Activated effector memory CD4-positive, alpha-beta T cell treated with anti-CD3 and anti-CD28 coated beads, Interleukin-2, amount 50 U/mL, for 16 hours (primary cell): ENCODE measurements at places on chromosomes 7 and 10.
A peak's percentile ranks its signal among the peaks of the same experiment; 100 is the strongest.

DNA sequence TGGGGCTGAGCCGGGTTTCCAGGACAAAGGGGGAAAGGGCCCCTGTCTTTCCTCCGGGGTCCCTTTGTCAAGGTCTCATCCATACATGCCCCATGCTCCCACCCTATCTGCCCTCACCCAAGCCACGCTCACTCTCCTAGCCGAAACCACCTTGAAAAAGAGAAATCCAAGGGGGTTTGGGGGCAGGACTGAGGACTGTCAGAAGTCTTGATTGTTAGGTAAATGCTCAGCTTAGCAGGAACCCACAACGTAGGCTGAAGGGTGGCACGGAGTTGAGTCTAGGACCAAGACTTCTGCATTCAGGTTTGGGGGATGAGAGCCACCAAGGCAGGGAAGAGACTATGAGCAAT is 719 bp upstream of the PGAM2 start:
- peak; percentile 60 for DNase-seq

DNA sequence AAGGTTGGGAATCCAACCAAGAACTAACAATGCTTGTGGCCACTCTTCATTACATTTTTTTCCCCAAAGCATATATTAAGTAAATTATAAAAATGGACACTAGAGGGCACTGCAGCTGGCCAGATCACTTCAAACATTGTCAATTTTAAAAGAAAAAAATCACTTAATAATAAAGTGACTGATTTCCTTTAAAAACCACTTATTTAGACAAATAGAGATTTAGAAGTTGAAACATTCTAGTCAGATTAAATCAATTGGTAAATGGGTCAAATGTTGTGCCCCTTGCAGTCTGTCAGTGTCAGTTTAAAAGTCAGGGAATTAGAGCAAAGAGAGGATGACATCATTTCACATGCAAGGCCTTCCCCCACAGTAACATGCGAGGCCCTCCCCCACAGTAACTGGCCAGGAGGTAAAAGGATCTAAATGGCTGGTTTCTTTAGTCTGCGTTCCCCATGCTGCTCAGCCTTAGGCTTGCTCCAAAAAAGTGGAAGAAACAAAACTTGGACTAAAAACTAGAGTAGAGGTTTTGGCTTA is 177.9 kb downstream of the SKAP2 start:
- no peak for DNase-seq

DNA sequence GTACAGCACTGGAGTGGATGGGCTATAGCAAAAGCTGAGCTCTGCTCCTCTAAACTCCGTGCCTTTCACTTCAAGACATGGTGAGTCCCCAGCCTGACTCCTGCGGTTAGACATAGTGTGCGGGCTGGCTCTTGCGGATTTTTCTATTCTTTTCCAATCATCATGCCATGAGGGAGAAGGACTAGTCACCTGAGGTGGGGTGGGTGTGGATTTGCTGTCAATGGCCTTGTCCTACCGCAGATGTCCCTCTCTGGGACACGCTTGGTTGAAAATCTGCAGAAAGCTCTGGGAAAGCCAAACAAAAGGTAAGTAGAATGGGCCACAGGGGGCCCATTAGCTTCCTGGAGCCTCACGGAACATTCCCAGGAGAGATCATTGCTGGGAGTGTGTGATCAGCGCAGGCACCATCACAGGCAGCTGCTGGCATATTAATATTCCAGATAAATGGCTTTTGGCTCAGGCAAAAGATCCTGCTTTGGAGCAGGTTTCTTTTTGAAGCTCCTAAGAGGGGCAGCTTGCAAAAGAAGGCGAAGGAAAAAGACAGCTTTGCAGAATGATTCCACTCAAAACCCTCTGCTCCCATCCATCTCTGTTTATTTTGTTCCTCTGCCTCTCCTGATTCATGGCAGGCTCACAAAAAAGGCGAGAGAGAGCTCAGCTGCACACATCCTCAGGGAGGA is 509.0 kb upstream of the ZMIZ1 start:
- DNase-seq = no peak

- no peak for DNase-seq
Measured at GRCh38 chr10:126459032-126459831, 71.0 kb upstream of the ADAM12 start.

GRCh38 chr10:126147866-126148587 is 240.2 kb downstream of the ADAM12 start:
- DNase-seq = no peak

DNA sequence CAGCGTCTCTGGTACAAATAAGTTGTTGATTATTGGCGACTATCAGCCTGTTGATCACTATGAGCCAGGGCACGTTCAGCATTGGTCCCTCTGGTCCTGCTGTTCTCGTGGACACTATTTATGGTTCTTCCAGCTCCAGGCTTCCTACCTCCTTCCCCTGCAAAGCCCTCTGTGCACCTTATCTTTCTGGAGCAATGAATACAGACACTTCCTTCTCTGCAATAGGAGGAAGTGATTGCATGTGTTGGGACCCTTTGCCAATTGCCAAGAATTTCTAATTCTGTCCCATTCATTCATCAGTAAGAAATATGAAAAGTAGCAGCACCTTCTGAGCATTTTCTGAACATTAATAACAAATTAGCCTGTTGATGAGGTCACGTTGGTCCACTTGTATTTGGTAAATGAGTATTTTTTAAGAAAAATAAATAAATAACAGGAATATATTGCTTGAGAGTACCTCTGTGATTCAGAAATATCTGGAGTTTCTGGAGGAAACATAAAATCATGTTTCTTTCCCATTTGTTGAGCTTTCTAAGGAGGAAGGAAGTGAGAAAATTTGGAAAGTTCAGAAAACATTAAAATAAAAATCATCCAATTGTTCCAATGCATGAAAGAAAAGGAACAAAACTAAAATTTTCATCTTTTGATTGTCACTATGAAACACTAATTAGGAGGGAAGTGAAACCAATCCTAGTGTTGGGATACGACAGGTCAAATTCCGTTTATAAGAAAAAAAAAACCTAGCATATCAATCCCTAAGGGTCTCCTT is 259.1 kb upstream of the KLF6 start:
- DNase-seq = no peak

- no peak for DNase-seq
Measured at GRCh38 chr7:2758673-2759616, 70.9 kb downstream of the AMZ1 start.

GRCh38 chr10:62545160-62546066 is 171.2 kb downstream of the ZNF365 start:
- DNase-seq = no peak

- no peak for DNase-seq
Measured at GRCh38 chr10:45817130-45817859, 30.0 kb downstream of the AGAP4 start.

- no peak for DNase-seq
Measured at GRCh38 chr10:119616882-119617570, 20.3 kb upstream of the TIAL1 start.

- peak; percentile 60 for DNase-seq
Measured at GRCh38 chr10:1240341-1240775, 184.2 kb downstream of the WDR37 start.

DNA sequence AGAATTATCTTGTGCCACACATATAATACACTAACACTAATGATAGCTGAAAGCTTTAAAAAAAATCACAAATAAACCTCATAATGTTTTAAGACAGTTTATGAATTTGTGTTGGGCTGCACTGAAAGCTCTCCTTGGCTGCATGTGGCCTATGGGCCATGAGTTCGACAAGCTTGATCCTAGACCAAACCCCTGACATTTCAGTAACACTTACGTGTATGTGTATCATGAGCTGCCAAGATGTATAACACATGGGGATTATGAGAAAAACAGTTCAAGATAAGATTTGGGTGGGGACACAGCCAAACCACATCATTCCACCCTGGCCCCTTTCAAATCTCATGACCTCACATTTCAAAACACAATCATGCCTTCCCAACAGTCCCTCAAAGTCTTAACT is 823.8 kb downstream of the PCDH15 start:
- no peak for DNase-seq

- no peak for DNase-seq
Measured at GRCh38 chr7:80908360-80908797, 10.5 kb downstream of the SEMA3C start.

- DNase-seq = no peak
Measured at GRCh38 chr7:34523226-34523918, 134.6 kb upstream of the NPSR1 start.

- no peak for DNase-seq
Measured at GRCh38 chr10:36441557-36441956, 683.8 kb upstream of the ANKRD30A start.

DNA sequence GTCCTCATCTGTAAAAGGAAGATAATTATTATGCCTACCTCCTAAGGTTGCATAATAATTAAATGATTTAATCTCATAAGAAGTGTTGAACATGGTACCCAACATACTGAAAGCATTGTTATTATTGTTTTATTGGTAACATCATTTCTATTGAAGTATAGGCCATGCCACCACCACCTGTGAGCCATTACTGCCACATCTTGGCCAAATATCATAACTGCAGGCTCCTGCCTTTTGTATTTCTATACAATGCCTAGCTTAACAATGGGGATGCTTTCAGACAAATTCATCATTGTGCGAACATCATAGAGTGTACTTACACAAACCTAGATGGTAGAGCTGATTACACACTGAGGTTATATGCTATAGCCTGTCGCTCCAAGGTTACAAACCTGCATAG is 61.1 kb upstream of the NPSR1 start:
- DNase-seq = no peak

DNA sequence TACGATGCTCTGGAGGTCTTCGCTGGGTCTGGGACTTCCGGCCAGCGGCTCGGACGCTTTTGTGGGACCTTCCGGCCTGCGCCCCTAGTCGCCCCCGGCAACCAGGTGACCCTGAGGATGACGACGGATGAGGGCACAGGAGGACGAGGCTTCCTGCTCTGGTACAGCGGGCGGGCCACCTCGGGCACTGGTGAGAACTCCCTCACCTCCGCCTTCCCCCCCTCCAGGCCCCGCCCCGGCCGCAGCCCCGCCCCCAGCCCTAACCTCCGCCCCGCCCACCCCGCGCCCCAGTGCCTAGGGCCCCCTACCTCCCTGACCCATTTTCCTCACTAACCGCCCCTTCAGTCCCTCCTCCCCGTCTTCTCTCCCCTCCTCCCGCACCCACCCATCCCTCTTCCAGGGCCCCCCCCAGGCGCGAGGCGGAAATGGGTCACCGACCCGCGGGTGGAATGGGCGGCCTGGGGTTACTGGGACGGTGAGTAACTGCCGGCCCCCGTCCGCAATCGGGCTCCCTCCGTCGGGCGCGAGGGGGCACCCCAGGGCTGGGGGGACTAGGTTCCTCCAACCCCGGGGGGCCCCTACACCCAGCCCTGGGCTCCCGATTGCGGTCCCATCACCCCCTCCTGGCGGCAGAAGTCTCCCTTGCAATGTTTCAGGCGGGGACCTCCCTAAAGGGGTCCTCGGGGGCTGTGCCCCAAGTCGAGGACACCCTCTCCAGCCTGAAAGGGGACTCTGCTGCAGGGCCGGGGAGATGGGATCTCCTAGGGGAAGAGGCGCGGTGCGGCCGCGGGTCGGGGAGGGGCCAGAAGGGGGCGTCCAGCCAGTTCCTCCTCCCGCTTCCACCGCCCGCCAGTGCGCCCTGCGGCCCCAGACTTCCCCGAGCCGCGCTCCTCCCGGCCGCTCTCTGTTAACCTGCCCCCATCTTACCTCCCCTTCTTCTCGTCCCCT is 2.1 kb downstream of the PCOLCE start:
- DNase-seq = peak; percentile 89

GRCh38 chr7:7201578-7202374 is 19.4 kb downstream of the C1GALT1 start:
- DNase-seq = peak; percentile 72

DNA sequence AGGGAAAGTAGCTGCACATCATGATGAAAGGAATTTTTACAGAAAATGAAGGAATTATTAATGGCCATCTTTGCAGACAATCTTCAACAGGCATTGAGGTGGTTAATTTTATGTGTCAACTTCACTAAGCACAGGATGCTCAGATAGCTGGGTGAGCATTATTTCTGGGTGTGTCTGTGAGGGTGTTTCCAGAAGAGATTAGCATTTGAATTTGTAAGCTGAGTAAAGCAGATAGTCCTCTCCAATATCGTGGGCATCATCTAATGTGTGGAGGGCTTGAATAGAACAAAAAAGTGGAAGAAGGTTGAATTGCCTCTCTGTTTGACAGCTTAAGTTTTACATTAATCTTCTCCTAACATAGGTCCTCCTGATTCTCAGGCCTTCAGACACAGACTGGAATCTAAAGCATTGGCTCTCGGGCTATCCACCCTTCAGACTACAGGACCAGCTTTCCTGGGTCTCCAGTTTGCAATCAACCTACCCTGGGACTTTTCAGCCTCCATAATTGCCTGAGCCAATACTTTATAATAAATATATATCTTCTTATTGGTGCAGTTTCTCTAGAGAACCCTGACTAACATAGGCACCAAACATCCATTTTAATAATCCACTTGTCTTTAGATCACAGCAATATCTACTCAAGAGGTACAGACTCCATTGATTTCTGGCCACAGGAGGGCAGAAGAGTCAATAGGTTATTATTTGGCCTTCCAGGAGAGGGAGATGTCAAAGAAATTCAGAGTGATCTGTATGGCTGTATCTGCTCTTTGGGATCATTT is 10.5 kb upstream of the CRPPA start:
- no peak for DNase-seq

DNA sequence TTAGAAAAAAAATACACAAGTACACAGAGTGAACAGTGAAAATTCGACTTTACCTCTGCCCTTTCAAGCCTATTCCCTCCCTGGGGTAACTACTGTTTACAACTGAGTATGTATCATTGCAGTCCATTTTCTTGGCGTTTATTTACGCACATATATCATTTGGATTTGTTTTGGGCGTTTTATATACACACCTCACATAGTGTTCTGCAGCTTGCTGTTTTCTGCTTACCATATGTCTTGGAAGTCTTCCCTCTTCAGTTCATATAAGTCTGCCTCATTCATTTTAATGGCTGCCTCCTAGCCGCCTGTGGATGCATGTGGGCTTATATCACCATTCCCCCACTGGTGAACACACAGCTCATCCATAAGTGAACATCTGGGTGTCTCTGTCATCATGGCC is 41.6 kb upstream of the COL13A1 start:
- DNase-seq = no peak

GRCh38 chr7:10015687-10016086 is 958.0 kb upstream of the PHF14 start:
- no peak for DNase-seq
